ENCODE measurements at places on chromosomes 6 and 20.

DNA sequence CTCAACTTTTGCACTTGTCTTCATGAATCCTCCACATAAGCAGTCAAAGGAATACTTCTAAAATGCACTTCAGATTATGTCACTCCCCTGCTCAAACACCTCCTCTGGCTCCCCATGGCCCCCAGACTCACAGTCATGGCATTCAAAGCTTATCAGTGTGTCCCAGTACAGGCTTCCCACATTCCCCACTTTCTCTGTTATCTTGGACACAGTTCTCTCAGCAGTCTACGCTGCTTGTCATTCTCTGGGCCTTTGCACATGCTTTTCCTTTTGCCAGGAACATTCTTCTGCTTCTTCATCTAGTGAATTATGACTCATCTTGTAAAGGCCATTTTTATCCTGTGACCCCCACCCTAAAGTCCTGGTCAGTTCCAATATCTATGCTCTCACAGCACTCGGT is 31.8 kb downstream of the SLC13A3 start:
- DNase-seq = peak; percentile 21

- no peak for DNase-seq
Observed at GRCh38 chr6:142987490-142987889, 42.5 kb upstream of the HIVEP2 start.

DNA sequence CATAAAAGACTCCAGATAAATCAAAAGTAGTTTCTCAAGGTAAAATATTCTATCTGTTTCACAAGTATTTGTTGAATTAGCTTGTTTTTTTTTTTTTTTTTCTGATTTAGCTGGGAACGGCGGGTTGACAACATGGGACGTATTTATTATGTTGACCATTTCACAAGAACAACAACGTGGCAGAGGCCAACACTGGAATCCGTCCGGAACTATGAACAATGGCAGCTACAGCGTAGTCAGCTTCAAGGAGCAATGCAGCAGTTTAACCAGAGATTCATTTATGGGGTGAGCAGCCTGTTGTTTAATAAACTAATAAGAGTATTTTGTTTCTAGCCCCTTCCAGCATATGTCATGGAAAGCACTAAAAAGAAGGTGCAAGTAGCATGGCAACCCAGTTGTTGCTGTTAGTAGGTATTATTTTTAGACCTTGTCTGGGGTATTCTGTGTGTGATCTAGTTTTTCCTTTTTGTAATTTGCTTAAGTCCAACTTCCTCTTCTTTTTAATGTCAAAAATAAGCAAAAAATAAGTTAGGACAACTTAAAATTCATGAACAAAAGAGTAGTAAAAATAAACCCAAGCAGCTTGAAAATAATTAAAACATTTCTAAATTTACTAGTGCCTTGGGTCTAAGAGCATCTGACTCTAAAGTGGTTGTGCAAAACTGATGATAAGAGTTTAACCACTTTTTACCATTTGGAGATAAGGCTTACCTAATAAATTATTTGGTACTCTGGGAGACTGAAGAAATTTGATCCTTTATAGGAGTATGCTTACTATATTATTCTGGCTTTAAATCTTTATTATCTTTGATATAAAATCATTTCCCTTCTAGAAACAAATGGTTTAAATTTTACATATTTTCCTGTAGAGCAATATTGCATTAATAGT is 70.8 kb upstream of the DYNLRB1 start:
- no peak for DNase-seq

- peak; percentile 78 for DNase-seq
Observed at GRCh38 chr20:35271904-35272303, 6.0 kb downstream of the MMP24OS start.

GRCh38 chr6:168058691-168059551 is 20.1 kb downstream of the FRMD1 start:
- no peak for DNase-seq

- DNase-seq = no peak
Observed at GRCh38 chr6:51396583-51396982, 577.9 kb downstream of the TFAP2B start.

- no peak for DNase-seq
Observed at GRCh38 chr20:52727740-52728456, 244.3 kb upstream of the TSHZ2 start.

GRCh38 chr6:31640612-31641011 is 11.8 kb downstream of the BAG6 start:
- DNase-seq = no peak

DNA sequence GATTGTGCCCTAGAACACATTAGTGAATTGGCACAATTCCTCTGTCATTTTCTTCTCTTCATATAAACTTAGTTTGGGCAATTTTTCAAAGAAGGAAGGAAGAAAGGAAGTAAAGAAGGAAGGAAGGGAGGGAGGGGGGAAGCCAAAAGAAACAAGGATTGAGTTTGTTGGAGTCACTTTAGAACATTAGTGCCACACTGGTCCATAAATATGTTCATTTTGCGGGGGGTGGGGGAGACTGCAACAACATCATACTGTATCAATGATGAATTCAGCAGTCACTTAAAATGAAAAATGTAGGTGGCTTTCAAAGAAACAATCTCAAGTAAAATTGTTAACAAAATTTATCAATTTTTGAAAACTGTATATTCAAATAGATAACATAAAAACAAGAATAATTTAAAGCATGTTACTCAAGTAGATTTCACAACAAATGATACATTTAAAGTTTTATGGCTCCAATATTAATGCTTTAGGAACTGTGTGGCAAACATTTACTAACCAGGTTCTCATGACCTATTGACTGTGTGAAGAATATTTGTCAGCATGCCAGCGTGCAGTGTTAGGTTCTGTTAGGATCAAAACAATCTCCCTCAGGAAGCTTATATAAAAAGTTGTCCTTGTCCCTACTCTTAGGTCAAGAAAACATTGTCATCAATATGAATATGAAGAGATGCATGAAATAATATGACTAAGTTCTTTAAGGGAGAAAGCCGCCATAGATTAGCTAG is 208.1 kb upstream of the AGPAT4 start:
- peak; percentile 14 for DNase-seq

DNA sequence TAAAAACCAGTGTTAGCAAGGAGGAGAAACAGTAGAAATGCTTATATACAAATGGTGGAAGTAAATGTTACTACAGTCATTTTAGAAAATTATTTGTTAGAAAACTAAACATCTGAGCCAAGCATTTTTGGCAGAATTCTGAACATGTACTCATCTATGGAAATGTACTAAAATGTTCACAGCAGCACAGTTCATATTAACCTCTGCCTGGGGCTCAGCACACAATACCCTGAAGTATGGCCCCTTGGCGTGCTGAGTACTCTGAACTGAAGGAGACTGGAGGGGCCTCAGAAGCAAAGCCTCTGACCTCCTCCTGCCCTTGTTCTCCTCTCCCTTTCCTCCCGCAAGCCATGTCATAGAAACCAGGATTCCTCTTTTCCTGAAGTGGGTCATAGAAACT is 66.2 kb upstream of the RALGAPA2 start:
- no peak for DNase-seq

Data from iris pigment epithelial cell (primary cell).